ENCODE measurements at places on chromosomes 4 and X.

DNA sequence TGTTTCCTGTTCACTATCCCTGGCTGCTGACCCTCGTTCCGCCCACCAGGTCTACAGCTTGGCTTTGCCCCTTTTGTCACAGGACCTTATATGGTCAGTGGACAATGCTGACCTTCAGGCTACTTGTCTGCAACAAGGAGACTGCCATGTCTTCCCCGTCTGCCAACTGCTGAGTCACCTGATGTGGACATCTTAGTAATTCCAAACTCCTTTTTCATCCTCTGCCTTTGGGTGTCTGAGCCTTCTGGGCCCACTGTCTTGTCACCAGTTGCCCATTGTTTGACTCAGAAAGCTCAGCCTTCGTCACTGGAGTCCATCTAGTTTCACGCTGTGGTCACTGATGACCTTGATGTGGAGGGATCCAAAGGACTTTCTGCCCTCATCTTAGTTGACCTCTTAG, 30.2 kb downstream of the GPRIN3 start:
- no peak for DNase-seq

GRCh38 chrX:40245488-40246071, 147.8 kb upstream of the BCOR start:
- DNase-seq: no peak

DNA sequence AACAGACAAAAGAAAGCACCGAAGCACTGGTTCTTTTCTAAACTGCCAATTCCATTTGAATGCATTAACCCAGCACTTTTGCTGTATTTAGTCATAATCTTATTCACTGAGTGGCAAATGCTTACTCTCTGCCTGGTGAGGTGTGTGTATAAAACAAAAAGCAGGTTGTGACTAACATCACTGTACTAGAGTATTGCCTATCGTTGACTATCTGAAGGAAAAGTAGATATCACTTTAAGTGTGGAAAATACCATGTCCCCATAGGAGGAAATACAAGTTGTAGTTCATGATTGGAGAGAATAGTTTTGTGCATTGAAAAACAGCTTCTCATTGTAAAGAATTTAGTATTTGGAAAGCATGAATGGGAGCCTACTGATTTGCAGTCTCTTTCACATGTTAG, 2.7 kb downstream of the PDLIM5 start:
- no peak for DNase-seq

DNA sequence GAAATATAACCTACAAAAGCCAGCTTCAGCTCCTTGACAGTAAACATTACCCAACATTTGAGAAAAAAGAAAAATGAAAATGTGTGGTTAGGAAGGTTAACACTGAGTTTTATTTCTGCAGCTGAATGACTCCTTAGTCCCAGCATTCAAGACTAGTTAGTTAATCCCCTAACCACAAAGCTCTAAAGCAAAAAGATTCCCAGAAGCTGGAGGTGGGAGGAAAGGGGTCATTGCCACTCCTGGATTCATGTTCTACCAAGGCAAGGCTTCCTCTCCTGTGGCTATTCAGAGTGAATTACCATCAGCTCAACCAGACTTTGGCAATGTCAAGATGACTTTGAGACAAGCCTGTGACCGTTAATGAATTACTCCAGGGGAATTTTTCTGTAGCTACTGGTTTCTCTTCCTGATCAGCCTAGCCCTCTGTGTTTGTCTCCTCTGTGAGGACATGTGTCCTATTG, 63.6 kb downstream of the HADH start:
- no peak for DNase-seq

GRCh38 chrX:1316527-1316926, 20.1 kb upstream of the IL3RA start:
- no peak for DNase-seq

DNA sequence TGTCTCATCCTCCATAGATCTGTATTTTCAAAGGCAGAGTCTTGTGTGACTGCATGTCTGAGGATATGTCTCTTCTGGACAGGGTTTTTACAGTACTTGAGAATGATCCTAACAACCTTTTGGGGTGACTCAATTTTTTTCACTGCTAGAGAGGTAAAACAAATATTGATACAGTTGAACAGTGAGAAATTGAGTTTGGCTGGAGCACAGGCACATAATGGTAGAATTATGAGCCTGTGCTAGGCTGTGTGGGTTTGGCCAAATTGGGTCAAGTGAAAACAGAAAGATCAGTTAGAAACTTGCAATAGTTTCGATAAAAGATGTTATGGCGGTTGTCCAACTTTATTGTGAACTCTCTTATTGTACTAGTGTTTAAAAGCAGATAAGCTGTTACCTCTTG, 23.3 kb upstream of the EOLA2 start:
- DNase-seq: no peak

DNA sequence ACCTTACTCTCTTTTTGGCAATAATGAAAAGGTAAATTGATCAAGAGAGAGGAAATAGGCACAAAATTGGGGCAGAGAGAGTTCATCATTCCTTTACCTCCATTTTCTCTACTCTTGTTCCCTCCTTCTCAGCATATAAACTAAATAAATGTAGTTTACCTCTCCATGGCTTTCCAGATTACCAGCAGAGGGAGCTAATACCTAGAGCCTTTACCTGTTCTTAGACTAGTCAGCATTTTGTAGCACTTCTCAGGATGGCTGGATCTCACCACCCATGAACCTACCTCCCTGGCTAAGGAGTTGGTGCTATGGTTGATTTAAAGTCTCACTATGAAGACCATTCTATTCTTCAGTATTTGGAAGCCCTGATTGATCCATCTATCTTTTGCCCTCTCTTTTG, 15.7 kb downstream of the OFD1 start:
- DNase-seq: no peak

GRCh38 chr4:109683621-109684253, 19.5 kb downstream of the CASP6 start:
- DNase-seq: no peak

GRCh38 chr4:95363559-95363925, 185.2 kb downstream of the UNC5C start:
- DNase-seq: no peak

GRCh38 chr4:156169011-156169410, 215.3 kb upstream of the CTSO start:
- DNase-seq: no peak

DNA sequence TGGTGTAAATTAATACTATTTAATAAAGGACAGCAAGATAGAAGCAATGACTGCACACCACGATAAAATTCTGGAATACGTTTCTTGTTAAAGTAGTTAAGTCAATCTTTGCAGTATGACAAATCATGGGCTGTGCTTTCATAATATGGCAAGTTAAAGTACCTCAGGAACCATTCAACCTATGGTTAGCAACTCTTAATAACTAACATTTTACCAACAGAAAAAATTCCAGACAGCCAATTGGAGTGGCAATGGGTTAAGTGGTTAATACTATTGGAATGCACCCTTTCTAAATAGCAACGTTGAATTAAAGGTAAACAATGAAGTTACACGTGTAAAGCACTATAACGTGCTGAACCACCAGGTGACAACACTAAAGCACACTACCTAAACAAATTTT, 72.4 kb upstream of the ZCCHC13 start:
- DNase-seq: no peak

GRCh38 chr4:103095080-103095479, 4.6 kb downstream of the BDH2 start:
- no peak for DNase-seq

DNA sequence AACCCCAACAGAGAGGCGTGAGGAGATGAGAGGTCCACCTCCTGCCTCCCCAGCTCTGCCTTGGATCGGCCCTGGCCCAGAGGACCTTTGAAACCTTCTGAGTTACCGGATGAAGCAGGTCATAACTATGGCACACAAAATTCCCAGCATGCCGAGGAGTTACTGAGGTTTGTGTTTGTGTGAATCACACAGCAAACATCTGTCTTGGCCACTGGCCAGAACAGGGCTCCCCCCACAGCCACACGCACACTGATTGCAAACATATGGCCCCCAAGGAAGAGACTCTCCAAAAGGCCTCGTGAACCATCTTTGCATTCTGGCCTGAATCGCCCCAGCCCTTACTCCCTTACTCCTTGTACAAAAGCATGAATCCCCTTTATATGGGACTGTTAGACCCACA, 18.9 kb downstream of the RPS4X start:
- DNase-seq: no peak

- no peak for DNase-seq
Measured at GRCh38 chr4:134382478-134383227, 181.1 kb upstream of the PABPC4L start.

DNA sequence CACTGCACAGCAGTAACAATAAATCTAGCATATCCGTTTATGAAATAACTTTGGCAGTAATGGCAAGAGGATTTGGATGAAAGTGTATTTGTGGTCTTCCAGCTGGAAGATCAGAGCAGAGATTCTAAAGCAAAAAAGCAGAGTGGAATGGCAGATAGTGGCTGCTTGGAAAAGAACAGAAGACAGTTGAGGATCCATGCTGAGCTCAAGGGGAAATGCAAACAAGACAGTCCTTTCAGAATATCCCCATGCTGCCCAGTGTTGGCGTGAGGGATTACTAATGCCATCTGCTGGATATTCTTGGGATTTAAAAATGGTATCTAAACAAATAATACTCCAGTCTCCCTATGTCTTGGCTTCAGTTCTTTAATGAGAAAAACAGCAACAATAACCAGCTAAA, 629.1 kb upstream of the ATOH1 start:
- no peak for DNase-seq

GRCh38 chr4:139815778-139816601, 150.4 kb downstream of the MGST2 start:
- peak; percentile 31 for DNase-seq

DNA sequence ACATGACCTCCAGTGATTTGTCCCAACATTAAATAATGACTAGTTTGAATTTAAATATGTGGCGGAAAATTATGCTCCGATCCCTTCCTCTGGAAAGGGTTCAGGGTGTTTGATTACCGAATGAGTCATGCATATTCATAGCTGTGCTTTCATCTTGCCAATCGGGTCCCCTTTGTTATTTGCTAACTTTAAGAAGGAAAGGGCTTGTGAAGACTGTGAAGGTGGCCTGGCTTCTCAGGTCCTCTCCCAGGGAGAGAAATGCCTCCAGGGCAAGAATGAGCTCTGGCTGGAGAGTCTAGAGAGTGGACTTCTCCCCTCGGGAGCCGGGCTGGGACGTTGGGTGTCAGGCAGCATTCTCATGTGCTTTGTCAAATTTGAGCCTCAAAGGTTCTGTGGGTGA, 155.5 kb upstream of the PSAPL1 start:
- DNase-seq: no peak

- no peak for DNase-seq
Measured at GRCh38 chr4:153296040-153296823, 48.3 kb upstream of the MND1 start.

DNA sequence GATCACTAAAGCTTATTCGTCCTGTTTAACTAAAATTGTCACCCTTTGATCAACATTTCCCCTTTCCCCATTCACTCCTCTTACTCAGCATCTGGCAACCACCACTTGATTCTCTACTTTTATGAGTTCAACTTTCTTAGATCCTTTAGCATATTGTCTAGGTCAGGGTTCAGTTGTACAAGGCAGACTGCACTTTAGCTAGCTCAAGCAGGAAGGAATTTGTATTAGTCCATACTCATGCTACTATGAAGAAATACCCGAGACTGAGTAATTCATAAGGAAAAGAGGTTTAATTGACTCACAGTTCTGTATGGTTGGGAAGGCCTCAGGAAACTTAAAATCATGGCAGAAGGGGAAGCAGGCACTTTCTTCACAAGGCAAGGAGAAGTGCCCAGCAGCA, 44.3 kb downstream of the TASL start:
- DNase-seq: no peak

GRCh38 chr4:573122-573892, 2.8 kb downstream of the TMEM271 start:
- DNase-seq: no peak

DNA sequence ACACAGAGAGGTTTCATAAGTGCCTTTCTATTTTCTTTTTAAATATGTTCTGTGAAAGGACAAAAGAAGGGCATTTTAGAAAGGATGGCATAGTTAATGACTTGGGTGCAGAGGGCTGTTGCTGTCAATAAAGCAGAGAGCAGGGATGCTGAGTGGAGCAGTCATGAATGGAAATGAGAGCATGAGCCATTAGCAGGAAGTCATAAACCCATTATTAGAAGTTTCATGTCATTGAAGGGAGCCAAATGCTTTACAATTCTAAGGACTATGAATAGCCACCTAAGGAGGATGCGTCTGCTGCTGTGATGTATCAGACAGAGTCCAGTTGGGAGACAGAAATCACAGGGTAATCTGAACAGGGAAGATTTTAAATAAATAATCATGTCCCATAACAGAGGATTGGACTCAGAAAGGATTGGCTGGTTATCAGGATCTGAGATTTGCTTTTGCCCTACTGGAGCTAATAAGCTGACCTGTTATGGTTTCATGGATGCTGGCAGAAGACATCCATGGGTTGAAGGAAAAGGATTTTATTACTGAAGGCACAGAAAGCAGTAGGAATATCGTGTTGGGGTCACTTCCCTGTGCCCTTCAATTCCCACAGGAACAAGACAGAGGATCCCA, 47.5 kb upstream of the WDR19 start:
- DNase-seq: no peak

DNA sequence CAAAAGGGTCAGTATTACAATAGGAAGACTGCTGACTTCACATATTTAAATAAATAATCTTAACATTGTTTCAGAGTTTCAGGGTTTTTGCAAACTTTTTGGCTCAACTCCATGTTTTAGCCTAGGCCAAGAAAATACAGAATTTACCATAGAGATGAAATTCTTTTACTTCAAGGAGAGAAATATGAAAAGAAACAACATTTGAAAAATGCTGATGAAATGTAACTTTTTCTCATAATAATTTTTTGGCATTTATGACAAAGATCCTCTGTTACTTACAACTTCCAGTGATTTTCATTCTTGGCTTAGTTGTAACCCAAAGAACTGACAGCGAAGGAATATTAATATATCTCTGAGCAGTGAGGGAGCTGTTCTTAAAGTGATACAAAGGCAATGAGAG, 316.1 kb upstream of the EMCN start:
- no peak for DNase-seq

DNA sequence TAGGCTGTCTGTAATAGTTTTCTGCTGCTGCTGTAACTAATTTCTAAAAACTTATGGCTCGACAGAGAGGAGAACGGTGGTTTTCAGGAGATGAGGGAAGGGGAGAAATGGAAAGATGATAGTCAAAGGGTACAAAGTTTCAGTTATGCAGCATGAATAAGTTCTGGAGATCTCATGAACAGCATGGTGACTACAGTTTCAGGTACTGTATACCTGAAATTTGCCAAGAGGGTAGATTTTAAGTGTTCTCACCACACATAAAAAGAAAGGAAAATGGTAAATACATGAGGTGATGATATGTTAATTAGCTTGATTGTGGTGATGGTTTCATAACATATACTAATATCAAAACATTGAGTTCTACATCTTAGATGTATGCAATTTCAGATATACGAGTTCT, 34.9 kb downstream of the DRD5 start:
- no peak for DNase-seq

DNA sequence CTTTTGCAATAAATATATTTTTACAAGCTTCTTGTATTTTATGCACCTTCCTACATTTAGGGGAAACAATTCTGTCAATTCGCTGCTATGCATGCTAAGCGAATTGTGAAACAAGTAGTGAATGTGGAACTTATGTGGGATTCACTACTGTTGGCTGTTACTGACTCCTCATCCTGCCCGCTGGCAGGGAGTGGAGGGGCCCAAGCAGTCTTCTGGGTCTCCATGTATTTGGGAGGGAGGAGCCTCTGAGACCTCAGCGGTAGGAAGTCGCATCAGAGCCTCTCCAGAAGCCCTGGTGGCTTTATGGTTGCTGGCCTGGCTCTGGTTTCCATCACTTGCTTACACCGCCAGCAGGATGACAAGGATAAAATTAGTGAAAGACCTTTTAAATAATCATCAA, 3.7 kb upstream of the SETD7 start:
- DNase-seq: no peak

Measured in hypothalamus (tissue), 51 donors.